Amniotic stem cell (primary cell): ENCODE measurements at places on chromosomes 6 and 20.

DNA sequence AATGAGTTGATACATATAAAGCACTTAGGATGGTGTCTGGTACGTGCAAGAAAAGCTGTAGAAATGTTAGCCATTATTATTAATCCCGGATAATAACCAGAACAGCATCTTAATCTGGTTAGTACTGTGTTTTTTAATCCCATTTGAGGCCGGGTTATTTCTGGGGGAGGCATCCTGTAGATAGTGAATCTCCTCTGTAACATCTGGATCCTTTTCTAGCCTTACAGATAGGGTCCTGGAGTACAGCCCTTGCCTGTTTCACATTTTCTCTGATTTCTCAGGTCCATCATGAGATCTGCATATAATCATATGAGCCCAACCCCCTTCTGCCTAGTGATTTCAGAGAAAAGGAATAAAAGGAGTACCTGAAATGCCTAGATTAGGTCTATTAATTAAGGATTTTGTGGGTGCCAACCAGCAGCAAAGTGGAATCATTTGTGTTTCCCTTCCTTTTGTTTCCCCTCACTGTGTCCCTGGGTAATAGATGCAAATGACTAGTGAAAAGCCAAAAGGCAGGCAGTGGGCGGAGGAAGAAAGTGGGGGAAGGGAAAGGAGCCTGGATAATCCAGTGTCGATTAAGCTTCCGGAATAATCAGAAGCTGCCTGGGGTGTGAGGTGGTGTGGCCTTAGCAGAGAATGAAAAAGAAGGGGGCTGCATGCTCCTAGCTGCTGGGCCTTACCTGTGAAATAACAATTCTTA lies 88.9 kb downstream of the SOBP start:
- DNase-seq: no peak

- DNase-seq: no peak
Measured at GRCh38 chr6:43758617-43759050, 11.4 kb upstream of the VEGFA start.

DNA sequence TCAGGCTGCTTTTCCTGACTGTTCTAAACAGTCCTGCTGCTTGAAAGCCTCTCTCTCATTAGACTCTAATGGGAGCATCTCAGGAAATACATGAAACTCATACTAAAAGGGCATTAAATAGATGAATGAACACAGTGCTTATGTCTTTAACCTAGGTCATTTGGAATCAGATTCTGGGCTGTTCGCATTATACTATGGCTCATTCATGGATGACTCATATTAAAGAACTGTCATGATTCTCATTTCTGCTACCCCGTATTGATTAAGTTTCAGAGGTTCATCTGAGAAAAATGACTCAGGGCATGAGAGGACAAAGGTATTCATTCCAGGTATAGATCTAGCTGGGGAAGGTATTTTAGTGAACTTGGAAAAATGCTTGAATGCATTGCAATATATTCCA lies 335.5 kb downstream of the GJA1 start:
- no peak for DNase-seq

DNA sequence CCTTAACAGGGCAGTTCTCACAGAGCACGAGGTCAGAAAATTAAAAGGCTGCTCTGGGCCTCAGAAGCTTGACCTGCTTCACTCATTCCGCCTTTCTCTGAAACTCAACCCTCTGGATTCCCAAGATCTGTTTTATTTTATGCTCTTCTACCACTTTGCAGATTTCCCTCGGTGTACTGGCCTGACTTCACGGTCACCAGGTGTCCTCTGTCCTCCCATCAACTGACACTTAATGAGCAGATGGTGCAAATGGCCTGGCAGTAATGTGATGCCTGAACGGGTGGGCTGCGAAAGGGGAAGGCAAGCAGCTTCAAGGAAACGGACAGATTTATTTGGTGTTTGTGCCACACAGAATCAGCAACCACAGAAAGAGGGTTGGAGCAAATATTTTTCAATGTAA lies 169.7 kb upstream of the TFAP2D start:
- no peak for DNase-seq

DNA sequence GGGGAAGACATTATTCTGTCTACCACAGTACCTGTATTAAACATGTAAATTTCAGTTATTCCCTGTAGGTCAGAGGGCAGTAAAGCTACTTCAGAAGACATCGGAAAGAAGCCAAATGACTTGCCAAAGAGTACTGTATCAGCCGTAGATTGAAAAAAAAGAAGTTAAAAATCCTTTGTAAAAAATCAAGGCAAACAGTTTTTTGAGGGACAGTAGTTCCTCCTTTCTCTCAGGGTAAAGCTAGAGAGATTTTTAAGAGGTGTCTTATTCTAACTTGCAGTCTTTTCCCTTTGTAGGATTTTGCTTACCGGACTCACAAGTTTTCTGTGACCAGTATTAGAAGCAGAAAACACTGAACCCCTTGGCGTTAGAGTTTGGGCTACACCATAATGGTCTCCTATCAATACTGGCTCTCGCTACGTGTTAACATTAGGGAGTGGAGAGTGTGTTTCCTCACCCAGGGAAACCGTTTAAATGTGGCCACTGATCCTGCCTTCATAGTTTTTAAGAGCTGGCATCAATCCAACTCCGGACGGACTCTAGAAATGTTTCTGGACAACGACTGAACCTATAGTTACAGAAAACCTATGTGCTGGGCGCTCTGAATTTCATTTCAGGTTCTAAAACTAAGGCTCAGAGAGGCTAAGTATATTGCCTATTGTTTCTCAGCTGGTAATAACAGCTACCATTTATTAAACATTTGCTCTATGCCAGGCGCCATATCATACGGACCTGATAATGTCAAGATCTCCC lies 1.3 kb upstream of the ASXL1 start:
- no peak for DNase-seq
